ENCODE measurements at places on chromosomes 5 and 9.

DNA sequence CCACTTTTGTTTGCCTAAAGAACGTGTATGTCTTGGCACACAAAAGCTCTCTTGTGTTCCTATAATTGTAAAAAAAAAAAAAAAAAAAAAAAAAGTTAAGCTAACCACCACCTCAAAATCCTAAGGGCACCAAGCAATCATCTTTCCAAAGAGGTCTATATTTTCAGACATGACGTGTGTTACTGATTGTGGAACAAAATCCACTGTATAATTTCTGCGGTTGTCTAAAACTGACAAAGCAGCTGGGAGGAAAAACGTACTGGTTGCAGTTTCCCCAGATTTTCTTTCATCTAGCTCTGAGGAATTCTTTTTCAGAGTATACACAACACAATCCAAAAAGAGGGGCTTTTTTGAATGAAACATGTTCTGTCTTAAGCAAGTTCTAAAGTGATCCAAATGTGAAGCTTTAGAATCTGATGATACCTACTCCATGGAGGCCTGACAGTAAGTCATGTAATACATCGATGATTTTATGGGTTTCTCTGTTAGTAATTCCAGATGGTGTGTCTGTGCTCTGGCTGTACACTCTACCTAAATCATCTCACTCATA is 375.6 kb upstream of the NUDT12 start:
- no peak for DNase-seq

- no peak for DNase-seq
Observed at GRCh38 chr5:135262364-135262763, 136.7 kb downstream of the MACROH2A1 start.

DNA sequence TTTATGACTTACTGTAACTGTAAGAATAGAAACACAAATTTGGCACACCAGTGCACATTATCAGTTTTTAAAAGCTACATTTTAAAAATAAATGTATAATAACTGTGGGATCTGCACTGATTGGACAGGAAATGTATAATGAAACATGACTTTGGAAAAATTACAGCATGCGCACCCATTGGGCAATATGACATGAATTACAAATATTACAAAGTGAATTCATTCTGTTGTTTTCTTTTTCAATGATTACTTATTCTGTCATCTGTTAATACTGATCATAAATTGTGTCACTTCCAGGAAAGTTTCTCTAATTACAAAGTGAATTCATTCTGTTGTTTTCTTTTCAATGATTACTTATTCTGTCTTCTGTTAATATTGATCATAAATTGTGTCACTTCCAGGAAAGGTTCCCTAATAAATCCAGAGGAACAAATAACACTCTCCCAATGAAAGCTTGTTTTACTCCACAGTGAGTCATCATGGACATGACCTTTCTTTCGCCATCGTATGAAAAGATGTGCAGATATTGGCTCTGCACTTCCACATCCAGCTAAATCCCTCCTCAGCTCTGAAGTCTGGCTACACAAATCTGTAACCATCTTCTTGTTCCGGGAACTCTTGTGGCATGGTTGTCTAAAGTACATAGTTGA is 297.0 kb upstream of the HAPLN1 start:
- no peak for DNase-seq

- no peak for DNase-seq
Observed at GRCh38 chr5:126054577-126055347, 368.4 kb upstream of the GRAMD2B start.

Measured in stimulated activated effector memory CD8-positive, alpha-beta T cell treated with anti-CD3 and anti-CD28 coated beads, Interleukin-12 subunit alpha, Interleukin-12 subunit beta, amount 100 ng/mL, for 72 hours (primary cell).